ENCODE measurements at places on chromosomes 12 and 14.

GRCh38 chr12:107418981-107419380, 266.6 kb upstream of the PWP1 start:
- DNase-seq, result no peak

DNA sequence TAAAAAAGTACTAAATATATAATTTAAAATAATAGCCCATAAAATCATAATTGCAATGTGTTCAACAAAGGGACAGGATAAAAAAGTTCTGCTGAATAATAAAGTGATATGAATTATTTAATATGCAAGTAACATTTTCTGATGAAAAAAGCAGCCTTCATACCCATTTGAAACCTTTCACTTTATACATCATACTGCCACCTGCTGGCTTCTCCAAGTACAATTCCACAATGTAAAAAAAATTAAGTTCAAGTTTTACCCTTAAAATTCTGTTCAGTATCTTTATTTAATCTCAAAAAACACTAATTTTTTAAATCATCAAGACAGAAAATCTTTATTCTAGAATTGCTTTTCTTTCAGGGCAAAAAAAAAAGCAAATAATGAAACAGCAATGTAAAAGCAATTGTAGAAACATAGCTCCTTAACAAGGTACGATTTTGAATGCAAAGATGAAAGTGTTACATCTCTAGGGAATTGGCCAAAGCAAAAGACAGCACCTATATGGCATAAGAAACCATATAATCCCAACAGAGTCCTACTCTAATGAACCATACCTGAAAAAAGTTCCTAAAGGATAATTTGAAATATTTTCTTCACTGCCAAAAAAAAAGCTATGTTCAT, 15.0 kb downstream of the MDM1 start:
- peak; percentile 34 for DNase-seq

DNA sequence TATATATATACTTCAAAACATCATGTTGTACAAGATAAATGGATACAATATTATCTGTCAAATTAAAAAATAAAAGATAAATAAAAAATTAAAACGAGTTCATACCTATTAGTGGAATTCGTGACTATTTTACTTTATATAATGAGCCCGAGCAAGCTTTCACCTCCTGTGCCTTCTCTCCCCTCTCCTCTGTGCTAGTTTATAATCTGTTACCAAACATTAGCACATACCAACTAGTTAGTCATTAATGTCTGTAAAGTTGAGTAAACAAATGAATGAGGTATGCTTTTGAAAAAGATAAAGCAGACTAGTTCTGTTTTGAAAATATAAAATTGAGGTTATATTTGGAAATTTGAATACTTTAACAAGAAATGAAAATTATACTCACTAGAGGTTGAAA, 84.0 kb downstream of the LRRC9 start:
- DNase-seq, result no peak

DNA sequence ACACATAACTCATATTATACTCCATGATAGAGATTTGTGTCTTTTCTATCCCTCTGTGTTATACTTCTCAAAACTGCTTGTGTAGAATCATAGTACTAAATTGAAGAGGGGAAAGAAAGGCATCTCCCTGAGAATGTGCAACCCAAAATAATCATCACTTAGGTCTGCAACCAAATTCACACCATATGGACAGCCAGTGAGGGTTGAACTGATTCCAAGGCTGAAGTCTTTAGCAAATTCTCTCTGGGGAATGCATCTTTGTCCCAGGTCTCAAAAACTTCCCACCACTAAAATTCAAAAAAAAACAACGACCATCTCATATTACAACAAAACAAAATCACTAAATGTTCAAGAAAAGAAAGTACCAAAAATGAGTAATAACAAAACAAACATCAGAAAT, 11.0 kb downstream of the ZFC3H1 start:
- DNase-seq, result no peak

DNA sequence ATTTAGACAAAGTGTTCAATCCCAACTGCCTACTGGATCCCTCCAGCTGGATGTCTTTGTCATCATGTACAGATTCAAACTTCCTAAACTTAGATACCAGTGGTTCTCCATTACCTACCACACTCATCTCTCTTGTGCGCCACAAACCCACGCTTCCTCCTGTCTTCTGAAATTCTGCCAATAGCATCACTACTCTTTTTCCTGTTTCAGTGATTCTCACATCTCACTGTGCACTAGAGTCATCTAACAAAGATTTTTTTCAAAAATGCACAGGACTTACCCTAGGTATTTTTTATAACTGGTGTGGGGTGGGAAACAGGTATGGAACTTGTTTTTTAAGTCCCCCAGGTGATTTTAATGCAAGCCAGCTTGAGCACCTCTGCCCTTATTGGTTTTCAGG, 5.9 kb downstream of the PSMB5 start:
- DNase-seq, result no peak

GRCh38 chr12:26492406-26492805, 297.0 kb downstream of the SSPN start:
- no peak for DNase-seq

DNA sequence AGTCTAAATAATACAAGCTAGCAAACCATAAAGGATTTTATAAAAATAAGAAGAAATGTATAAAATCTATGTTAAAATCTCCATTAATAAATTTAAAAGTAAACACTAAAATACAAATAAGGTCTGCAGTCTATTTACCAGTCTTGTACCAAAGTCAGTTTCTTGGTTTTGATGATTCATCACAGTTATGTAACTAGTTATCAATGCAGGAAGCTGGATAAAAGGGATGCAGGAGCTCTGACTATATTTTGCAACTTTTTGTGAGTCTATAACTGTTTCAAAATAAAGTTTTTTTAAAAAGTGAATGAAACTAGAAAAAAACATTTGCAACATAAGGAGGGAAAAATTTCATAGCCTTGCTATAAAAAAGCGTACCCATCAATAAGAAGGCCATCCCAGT, 151.5 kb downstream of the DERA start:
- no peak for DNase-seq

- DNase-seq, result peak; percentile 94
Measured at GRCh38 chr14:103522649-103523574, at the start of gene CKB. Gene CKB, minus strand, starts transcription at chr14:103522830. Its CDS starts 337 bp downstream, at chr14:103522493.

- no peak for DNase-seq
Measured at GRCh38 chr12:48422060-48422459, 50.3 kb upstream of the ANP32D start.

DNA sequence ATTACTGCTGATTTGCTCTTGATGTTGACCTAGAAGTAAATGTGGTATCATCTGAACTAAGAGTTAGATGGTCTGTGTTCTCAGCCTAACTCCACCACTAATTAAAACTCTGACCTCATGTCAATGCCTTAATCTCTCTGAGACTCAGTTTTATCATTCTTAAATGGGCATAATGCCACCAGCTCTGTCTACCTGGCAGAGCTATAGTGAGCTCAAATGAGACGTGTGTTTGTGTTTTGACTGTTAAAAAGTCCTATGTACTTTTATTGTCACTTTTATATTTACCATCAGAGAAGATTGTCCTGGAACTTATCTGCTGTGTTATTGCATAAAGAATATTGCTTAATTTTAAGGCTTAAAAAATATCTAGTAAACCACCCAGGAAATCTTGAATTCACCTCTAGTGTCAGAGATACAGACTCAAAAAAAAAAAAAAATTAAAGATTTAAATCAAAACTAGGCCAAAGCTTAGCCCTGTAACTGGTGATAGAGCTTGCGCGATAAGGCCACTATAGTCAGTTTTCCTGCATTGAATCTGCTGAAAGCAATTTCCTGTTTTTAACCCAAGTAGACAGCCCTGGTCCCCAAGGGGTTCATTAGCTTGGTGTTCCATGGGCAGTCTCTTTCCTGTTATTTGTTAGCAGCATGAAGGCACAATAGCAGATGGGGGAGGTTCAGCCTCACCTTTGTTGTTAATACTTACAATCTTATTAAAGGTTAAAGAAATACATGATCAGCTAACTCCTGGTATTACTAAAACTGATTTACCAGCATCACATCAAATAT, 261.8 kb downstream of the ATP23 start:
- no peak for DNase-seq

DNA sequence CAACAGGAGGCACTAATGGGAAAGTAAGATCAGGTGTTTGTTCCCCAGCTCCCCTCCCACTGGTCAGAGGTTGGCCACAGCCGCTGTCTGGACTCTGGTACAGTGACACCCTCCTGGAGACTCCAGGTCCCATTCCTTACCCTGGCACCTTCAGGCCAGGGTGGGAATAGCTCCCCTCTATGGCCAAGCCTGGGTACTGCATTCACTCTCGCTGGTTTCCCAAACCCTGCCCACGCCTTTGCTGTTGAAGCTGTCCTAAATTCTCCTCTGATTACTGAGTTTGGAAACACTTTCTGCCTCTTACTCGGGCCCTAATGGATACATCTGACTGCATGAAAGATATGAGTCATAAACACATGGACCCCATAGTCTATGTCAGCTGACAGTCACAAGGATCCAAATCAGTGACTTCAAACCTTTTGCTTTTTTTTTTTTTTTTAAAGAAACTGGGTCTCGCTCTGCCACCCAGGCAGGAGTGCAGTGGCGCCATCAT, 17.9 kb downstream of the HRK start:
- no peak for DNase-seq

GRCh38 chr12:122382919-122383350, 39.5 kb downstream of the CLIP1 start:
- DNase-seq, result no peak

GRCh38 chr12:132866251-132866828, 21.1 kb downstream of the CHFR start:
- no peak for DNase-seq

GRCh38 chr12:47799357-47799955, 20.2 kb downstream of the HDAC7 start:
- no peak for DNase-seq

GRCh38 chr12:109160433-109160832, 44.0 kb downstream of the ACACB start:
- DNase-seq, result no peak

DNA sequence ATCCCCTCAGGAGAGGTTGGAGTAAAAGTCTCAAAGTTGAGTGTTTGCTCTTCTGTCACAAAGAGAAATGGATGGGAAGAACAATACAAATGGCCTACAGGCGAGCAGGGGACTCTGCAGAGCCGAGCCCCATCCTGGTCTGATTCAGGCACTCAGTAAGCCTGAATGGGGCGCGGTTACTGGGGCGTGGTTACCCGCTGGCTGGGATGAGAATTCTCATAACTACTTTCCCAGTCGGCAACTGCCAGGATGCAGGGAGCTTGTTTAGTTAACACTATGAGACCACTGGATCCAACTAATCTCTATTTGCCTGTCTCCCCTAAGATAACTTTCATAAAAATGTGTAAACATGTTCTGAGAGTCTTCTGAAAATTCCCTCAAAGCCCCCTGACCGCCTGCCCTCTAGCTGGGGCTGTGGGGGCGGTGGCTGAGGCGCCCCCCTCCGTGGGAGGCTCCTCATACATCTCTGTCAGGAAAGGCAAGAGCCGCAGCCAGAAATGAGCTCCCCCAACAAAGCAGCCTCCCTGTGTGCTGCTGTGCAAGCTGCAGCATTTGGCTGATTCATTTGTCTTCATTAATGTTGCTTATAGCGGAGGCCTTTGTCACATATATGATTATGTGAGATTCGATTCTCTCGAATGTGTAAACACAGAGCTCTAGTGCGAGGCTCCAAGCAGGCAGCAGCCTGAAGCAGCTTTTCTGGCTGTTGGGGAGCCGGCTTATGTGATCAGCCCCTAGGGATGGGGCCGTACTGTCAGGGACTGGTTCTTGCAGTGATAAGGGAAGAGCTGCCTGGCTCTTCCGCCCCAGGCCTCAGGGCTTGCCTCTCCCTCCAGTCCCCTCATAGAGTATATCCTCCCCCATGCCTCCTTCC, 126.1 kb upstream of the ARHGAP5 start:
- DNase-seq, result peak; percentile 83

- no peak for DNase-seq
Measured at GRCh38 chr12:30999011-30999410, 72.5 kb downstream of the TSPAN11 start.

DNA sequence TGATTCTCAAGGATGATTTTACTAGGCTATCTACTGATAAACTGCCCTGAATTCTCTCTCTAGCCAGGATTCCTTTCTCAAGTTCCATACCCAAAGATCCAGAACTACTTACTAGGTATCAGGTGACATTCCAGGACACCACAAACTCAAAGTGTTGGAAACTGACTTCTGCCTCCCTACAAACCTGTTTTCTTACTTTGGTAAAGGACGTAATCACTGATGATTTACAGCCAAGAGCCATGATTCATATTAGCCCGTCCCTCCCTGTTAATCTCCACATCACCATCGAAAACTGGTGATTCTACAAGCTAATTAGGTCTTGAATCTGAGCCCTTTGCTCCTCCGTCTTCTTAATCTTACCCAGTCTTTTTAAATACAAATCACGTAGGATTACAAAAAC, 1.0 kb upstream of the ATG14 start:
- no peak for DNase-seq

GRCh38 chr12:121709478-121709961, 3.0 kb upstream of the TMEM120B start:
- DNase-seq, result no peak

Data from NCI-H1694 treated with DMSO at 0.1 percent for 48 hours (cell line).